Neural progenitor cell (in vitro differentiated cells): ENCODE measurements at places on chromosomes 2 and 18.

DNA sequence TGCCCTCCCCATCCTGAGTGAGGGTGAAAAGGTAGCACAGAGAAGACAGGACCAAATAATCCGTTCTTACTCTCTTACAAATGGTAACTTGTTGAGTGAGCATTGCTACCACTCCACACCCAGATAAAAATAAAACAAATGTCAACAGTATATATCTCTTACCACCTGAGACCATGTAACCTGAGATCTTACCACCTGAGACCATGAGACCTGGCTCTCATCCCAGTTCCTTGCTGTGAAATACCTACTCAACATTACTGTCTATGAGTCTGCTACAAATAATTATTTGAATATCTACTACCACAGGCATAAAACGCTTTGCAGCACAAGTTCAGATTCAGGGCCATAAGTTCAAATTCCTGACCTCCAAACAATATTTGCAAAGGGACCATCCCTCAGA, 234.7 kb downstream of the C1D start:
- no peak overlapping the region for H3K4me3 ChIP-seq
- DNase-seq: no peak
- H3K36me3 ChIP-seq: no peaks in the 10 kb centered on the region
- H3K27me3 ChIP-seq: no peaks in the 10 kb centered on the region
- no peak overlapping the region for H3K27ac ChIP-seq

- H3K4me3 ChIP-seq: no peak overlapping the region
- no peak overlapping the region for H3K27ac ChIP-seq
- DNase-seq: no peak
- no peaks in the 10 kb centered on the region for H3K36me3 ChIP-seq
- H3K4me1 ChIP-seq: no peaks in the 10 kb centered on the region
- no peaks in the 10 kb centered on the region for H3K27me3 ChIP-seq
Observed at GRCh38 chr2:121088251-121089165, 196.5 kb downstream of the TFCP2L1 start.

DNA sequence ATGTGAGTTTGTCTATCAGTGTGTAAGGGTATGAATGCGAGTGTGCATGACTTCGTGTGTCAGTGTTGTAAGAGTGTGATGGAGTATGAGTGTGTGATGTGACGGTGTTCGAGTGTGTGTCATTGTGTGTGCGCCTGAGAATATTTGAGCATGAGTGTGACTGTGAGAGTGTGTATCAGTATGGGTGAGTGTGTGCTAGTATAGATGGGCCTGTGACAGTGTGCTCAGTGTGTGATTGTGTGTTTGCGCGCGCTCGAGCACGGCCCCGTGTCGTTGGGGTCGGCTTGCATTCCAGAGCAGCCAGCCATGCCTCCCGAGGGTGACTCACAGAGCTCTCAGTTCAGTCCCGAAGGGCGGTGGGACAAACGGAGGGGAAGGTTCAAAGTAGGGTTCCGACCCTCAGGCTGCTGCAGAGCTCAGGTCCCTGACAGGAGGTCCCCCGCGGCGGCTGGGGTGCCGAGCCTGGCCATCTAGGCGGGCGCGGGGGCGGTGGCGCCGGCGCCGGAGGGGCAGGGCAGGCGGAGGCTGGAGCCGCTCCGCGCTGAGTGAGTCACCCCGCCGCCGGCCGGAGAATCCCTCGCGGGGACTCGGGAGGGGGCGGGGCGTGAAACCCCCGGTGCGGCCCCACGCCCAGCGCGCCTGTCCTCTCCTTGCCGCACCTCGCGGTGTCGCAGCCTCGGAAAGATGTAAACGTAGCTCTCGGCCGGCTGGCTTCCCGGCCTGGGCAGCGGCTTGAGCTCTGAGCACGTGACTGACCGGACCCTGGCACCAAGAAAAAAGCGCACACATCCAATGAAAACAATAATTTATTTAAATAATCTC, 3.8 kb downstream of the DLX2 start:
- H3K36me3 ChIP-seq: no peaks in the 10 kb centered on the region
- peaks cover 100% of the 10 kb centered on the region for H3K27me3 ChIP-seq
- DNase-seq: peak; percentile 79
- peak overlapping the region; percentile 27 for H3K4me3 ChIP-seq
- peaks cover 64% of the 10 kb centered on the region for H3K4me1 ChIP-seq
- no peak overlapping the region for H3K27ac ChIP-seq

DNA sequence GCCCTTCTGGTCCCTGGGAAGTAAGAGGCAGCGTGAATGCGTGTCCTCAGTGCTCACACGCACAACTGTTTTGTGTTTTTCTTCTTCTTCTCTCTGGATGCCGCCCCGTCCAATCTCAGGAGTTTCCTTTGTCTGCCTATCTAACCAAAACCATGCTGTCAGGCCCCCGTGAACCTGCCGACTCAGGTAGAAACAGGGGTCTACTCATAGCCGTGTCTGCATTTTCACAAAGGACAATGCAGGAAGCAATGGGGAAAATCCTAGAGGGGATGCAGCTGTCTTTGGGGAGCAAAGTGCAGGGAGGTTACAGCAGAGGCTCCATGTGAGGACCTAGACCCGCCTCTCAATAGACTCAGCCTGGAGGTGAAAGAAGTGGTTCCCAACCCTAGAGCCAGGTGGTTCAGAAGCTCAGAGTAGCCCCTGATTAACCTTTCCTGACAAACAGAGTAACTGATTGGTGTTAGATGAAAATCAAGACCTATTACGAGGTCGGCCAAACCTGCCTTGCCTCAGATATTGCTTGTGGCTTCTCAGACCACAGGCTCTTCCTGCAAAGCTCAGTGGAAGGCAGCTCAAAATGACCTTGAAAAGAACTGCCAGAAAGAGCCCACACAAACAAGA, 49.3 kb downstream of the CD226 start:
- no peaks in the 10 kb centered on the region for H3K36me3 ChIP-seq
- no peaks in the 10 kb centered on the region for H3K27me3 ChIP-seq
- no peak overlapping the region for H3K4me3 ChIP-seq
- H3K27ac ChIP-seq: no peak overlapping the region
- no peak for DNase-seq

DNA sequence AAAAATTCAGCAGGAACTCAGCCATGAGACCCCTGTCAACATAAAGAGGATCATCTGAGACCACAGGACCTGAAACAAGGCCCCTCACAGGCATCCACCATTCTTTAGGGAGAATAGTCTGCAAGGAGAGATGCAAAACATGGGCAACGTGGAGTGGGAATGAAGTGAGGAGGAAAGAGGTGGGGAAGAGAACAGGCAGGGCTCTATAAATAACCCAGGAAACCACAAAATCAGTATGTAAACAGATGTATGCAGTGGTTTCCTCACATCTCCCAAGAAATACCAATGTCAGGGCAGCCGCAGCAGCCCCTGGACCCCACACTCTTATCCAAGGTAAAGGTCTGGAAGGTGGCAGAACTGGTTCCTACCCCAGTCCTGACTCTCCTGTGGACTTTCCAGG, 168.5 kb downstream of the EN1 start:
- no peak overlapping the region for H3K27ac ChIP-seq
- DNase-seq: no peak
- H3K4me3 ChIP-seq: no peak overlapping the region
- no peaks in the 10 kb centered on the region for H3K36me3 ChIP-seq

DNA sequence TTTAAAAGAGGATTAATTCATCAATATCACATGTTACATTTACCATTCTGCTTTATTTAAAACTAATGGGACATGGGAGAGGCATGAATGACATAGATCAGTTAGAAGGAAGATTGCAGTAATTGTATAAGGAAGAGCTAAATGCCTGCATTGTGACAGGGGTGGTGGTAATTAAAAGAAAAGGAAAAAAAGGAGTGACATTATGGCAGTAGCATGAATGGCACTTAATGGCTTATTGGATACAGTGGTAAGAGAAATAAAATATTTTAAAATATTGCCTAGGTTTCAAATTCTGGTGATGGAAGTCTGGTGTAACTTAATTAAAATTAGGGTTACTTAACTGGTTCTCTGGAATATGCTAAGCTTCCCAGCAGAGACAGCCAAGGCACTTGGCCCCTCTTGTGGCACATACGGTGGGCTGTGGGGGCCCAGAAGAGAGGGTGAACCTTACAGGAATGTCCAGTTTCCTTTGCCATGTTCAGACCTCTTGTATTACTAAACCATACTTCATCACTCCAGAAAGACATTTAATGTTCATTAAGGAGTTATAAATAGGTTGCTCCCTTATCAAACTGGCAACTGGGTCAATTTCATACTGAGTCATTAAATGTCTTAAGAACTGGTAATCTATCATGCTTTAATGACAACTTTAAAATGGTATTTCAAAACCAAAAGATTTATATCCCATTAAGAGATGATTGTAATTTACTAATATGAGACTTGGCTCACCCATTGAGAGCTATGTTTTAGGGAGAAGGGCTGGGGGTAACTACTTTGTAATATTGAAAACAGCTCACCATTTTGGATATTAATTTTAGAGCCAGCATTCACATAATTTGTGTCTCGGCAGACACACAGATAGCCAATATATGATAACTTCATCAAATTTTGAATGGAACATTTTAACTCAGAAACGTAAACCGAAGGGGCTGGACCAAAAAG, 798.9 kb upstream of the PIK3C3 start:
- no peaks in the 10 kb centered on the region for H3K27me3 ChIP-seq
- no peaks in the 10 kb centered on the region for H3K36me3 ChIP-seq
- no peak for DNase-seq
- peaks cover 22% of the 10 kb centered on the region for H3K4me1 ChIP-seq

GRCh38 chr2:64193491-64193890, 49.3 kb upstream of the PELI1 start:
- no peaks in the 10 kb centered on the region for H3K27me3 ChIP-seq
- H3K27ac ChIP-seq: no peak overlapping the region
- H3K4me3 ChIP-seq: no peak overlapping the region
- H3K36me3 ChIP-seq: no peaks in the 10 kb centered on the region
- DNase-seq: no peak
- peaks cover 19% of the 10 kb centered on the region for H3K4me1 ChIP-seq

- no peak overlapping the region for H3K4me3 ChIP-seq
- H3K4me1 ChIP-seq: peaks cover 4% of the 10 kb centered on the region
- H3K36me3 ChIP-seq: no peaks in the 10 kb centered on the region
Observed at GRCh38 chr18:53817976-53818950, 406.2 kb downstream of the MBD2 start.
